ENCODE measurements at places on chromosomes 3 and 15.

- no peak for DNase-seq
Measured at GRCh38 chr3:79038636-79039035, 729.2 kb downstream of the ROBO1 start.

- DNase-seq, result no peak
Measured at GRCh38 chr15:74840851-74841775, 1.8 kb downstream of the ULK3 start.

- DNase-seq, result no peak
Measured at GRCh38 chr15:52394118-52394517, 98.5 kb upstream of the MYO5C start.

DNA sequence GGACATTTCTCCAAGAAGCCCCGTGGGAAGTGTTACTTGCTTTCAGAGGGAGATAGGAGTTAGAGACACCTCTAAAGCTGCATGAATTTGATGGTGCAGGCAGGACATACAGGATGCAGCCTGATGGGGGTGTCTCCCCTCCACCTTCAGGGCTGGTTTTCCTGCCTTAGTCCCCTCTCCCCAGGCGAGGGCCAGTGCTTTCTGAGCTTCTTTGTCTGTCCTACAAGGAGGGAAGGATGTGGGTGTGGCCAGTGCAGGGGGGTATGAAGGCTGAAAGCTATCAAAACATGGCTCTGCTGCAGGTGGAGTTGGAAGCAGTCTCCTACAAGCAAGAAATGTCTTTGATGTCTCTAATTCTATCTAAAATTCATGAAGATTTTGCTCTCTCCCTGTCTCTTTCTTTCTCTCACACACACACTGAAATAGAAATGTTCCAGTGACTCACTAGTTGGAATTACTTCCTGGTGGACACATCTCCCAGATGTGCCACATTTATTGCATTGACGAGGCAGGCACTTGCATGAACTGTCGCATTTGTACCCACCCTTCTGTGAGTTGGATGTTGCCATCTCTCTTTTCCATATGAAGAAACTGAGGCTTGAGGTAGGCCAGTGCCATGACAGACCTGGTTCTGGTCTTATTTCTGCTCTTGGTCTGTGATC, 13.9 kb upstream of the PODXL2 start:
- no peak for DNase-seq

GRCh38 chr3:153599685-153600084, 437.7 kb downstream of the RAP2B start:
- DNase-seq, result no peak

DNA sequence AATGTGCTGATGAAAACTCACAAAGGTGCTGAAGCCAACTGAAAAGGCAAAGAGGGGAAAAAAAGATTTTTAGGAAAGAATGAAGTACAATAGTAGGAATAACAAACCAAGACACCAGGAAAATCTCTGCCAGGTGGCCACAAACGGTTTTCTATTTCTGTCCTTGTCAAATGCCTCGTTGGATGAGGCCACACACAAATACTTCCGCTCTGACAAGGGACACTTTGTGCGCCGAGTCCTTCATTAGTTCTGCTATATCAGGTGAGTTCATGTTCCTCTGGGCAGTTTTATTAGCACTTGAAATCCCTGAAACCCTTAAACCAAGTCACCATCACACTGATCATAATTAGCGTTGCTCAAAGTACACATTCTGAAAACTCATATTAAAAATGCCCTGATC, 373.1 kb downstream of the VPS13C start:
- DNase-seq, result no peak

GRCh38 chr3:107523289-107523538, 452 bp downstream of the BBX start:
- DNase-seq, result no peak

- DNase-seq, result no peak
Measured at GRCh38 chr3:16150285-16150684, 24.2 kb upstream of the GALNT15 start.

DNA sequence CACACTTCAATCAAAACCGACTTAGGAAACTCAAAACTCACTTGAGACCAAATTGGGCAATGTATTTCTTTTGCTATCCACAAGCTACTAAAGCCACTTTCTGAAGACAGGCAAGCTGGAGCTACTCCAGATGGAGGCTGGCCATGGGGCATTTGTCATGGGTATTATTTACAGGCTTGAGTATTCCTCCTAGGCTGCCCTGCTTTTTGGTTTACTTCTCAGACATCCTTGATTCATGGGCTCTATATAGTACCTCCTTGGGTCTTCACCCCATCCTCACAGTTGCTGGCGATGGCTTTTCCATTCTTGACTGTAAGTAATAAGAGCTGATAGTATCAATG, 18.6 kb upstream of the SYNM start:
- no peak for DNase-seq

DNA sequence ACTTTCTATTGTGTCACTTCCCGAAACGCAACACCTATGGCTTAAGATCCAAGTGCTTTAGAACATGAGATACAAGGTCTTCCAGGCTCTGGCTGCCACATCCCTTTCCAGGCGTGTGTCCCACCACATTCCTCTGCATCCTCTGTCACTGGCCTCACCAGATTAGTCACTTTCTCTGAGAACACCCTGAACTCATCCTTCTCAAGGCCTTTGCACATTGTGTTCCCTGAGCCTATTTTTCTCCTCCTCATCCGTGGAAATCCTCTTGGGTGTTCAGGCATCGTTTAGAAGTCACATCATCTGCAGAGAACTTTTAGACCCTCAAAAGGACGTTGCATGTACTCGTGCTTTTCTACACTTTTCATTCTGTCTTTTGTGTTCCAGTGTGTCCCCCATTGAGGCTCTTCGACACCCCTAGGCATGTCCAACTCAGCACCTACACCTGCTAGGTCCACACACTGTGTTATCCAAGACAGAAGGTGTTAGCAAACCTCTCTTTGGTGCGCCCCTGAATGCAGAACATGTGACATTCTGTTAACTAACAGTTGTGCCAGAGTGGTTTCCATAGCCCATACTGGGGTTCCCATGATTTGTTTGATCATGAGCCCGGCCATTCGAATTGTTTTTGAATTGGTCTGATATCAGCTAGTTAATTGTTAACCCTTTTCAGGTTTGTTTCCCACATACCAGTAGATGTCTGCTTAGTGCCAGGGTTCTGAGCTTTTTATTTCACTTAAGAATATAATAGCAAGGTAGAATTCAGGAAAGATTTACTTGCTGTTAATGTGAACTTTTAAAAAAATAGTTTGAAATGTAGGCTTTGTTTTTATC, 67.2 kb downstream of the LPP start:
- DNase-seq, result no peak

DNA sequence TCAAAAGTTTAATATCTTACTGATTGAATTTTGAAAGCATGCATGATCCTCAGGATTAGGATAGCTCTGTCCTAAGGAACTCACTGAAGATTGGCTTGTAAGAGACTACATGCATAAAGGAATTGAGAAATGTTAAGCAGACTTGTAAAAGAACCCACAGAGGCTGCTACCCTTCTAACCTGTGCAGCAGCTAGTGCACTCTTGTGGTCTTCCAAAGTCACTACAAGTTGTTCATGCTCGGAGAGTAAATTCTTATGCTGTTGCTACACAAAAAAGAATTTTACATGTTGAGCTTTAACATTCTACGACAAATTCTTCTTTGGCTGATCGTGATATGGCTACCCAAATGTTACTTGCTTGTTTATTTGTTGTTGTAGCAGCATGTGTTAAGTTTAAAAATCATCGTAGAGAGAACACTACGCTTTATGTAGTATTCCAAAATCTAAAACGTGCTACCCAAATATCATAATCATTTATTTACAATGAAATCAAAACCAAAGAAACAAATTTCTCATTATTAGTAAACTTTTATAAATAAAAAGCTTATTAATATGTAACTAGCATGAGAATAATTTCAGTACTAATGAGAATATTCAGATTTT, 55.0 kb downstream of the GOLIM4 start:
- no peak for DNase-seq

GRCh38 chr15:51884517-51885236, 55.2 kb downstream of the TMOD3 start:
- DNase-seq, result no peak

- no peak for DNase-seq
Measured at GRCh38 chr3:150610785-150611184, 7.7 kb downstream of the SELENOT start.

DNA sequence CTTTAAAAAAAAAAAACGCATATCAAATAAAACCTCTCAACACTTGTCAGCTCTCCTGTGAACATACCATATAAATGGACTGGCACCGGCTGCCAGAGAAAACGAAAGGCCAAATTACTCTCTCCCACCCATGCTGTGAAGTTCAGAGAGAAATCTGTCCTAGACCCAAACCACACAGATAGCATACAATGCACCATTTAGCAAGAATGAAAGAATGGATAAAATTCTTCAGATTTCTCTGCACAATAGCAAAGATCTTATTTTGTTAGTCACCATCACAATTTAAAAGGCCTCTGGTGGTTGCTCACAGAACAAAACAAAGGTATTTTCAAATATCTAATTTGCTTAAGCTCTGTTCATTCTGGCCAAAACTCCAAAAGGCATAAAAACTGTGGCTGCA, 93.9 kb upstream of the BHLHE40 start:
- no peak for DNase-seq

DNA sequence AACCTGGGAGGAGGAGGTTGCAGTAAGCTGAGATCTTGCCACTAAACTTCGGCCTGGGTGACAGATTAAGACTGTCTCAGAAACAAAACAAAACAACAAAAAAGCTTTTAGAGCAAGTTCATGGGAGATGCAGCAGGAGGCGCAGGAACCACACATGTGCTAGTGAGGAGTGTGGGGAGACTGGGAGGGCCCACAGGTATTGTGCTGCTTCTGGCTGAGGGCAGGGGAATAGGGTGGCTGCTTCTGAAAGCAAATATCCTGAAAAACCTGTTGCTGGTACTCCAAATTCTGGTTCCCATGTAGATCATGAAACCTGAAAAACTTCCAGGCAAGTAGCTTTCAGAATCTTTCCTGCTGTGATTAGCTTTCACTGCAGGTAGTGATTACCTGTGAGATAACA, 22.1 kb downstream of the TYRO3 start:
- DNase-seq, result no peak

- no peak for DNase-seq
Measured at GRCh38 chr15:73915082-73915481, 11.2 kb upstream of the LOXL1 start.

DNA sequence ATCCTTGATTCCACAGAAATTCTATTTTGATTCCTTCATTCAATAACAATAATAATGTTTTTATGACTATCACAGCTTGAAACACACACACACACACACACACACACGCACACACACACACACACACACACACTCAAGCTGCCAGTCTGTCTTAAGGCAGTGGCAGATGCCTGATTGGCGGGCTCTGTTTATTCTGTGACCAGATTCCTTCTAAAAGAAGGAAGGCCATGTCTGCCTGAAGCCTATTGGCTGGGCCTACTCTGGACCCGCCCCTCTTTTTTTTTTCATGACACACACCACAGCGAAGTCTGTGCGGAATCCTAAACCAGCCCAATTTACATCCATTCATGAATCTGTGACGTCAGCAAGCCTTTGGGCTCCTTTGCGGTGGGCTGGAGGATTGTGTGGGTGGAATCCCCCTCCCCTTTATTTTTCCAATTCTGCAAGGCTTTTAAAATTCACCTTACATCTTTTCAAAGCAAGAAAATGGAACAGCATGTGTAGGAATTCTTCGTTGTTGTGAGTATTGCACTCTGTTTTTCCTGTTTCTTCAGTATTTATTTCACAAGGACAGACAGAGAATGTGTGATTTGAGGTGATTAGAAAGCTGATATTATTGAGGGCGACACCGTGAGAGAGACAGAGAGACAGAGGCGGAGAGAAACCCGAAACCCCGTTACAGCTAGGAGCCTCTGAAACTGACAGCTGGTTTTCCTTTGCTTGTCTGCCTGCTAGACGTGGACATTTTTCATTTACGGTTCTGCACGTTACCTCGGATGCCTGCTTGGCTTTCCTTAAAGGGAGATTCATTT, at the start of gene MAP3K13:
MAP3K13 (plus strand) TSS at position 287 of the 812 bp plus-strand sequence. CDS start 65,446 bp downstream, outside the sequence.
- DNase-seq, result peak; percentile 2

GRCh38 chr15:64897345-64897985, 14.2 kb upstream of the ANKDD1A start:
- no peak for DNase-seq

DNA sequence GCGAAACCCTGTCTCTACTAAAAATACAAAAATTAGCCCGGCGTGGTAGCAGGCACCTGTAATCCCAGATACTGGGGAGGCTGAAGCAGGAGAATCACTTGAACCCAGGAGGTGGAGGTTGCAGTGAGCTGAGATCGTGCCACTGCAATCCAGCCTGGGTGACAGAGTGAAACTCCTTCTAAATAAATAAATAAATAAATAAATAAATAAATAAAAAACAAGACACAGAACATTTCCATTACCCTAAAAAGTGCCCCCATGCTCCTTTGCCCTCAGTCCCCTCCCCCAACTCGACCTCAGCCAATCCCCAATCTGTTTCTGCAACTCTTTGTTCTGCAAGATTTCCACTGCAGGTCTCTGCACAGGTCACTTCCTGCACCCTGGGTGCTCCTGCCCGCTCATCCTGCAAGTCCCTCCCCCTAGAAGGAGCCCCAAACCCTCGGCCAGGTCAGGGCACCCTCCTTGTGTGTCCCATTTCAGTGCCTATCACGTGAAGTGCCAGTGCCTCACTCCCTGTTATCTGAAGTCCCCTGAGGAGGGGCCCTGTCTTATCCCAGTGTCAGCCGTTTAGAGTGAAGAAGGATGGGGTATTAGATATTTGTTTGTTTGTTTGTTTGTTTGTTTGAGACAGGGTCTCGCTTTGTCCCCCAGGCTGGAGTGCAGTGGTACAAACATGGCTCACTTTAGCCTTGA, 1.1 kb downstream of the FAM240A start:
- DNase-seq, result no peak

DNA sequence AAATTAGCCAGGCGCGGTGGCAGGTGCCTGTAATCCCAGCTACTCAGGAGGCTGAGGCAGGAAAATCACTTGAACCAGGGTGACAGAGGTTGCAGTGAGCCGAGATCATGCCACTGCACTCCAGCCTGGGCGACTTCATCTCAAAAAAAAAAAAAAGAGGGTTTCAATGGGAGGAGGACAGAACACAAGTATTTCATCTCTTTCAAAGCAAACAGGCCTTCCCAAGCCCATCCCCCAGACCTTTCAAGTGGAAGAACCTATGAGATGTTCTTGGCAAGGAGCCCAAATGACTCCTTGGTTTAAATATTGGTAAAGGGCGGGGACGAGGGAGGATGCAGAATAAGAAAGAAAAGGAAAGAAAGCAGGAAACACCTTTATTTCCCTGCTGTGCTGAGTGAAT, 62.2 kb upstream of the MCF2L2 start:
- no peak for DNase-seq

GRCh38 chr3:94336046-94336753, 273.3 kb downstream of the NSUN3 start:
- no peak for DNase-seq

DNA sequence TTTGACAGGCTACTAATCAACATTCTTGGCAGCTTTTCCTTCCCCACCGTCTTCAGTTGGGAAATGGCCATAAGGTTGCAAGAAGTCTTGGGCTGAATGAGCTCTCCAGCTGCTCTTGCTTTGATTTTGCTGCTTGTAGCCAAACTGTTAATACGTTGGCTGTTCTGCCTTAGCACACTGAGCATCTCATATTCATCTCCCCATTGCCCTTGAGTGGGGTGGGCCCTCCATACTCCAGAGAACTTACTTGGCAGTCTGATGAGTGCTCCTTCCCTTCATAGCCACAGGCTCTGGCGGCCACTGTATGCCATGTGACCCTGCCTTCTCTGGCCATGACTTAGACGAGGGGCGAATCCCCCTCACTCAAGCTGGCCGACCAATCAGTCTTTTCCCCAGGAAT, 25.8 kb upstream of the PAQR5 start:
- no peak for DNase-seq

GRCh38 chr3:105979961-105980360, 111.1 kb upstream of the CBLB start:
- no peak for DNase-seq
